ENCODE measurements at places on chromosomes 16 and 17. TPM values are rescaled to one million over a fixed set of nuclear protein-coding genes. Genes with fewer than 3 reads are reported as not detected.
A peak's percentile ranks its signal among the peaks of the same experiment; 100 is the strongest.

GRCh38 chr17:61862105-61862574 is 1.2 kb downstream of the BRIP1 start:
- no peak for DNase-seq

CCL3 gene
- total RNA-seq: 296 TPM

DNA sequence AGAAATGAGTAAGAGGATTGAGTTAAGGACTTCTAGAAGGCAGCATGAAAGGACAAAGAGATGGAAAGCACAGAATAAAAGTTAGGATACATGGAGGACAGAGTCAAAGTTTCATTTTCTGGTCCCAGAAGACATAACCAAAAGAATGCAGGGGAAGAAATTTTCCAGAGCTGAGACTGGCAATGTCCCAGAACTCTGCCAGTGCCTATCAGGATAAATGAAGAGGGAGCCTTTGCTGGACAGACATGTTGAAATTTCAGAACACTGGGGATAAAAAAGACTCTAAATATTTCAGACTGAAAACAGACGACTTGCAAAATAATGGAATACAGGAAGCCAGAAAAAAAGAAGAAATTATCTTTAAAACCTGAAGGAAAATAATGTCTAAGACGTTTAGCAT is 55.7 kb downstream of the NT5M start:
- no peak for DNase-seq

GRCh38 chr16:23566724-23567123 is 9.2 kb downstream of the UBFD1 start:
- no peak for DNase-seq

PFAS gene
- total RNA-seq: 113 TPM

DNA sequence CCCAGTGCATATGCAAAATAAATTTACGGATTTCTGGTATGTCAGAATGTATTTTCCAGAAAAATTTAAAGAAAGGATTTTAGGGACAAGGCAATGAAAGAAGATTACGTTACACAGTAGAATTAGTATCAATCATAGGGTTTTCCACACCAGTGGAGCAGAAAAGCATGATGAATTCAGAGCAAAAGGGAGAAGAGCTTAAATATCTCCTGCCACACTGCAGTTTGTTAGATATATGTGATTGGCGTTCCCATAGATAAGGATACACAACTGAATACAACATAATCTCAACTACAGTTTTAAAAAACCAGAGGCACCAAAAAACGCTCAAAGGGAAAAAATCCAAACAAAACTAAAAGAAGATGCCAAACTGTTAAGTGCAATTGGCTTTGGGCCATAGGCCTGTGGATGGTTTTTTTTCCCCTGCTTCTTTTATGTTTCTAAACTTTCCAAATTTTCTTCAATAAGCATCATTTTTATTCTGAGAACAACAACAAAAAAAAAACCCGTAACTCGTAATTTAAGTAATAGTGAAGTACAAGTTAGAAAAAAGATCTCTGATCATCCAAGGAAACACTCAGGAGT is 22.3 kb downstream of the MARF1 start:
- no peak for DNase-seq

- no peak for DNase-seq
Measured at GRCh38 chr17:28967221-28968135, 16.2 kb upstream of the PHF12 start.

PIP4K2B gene
- 41.6 TPM for total RNA-seq

DNA sequence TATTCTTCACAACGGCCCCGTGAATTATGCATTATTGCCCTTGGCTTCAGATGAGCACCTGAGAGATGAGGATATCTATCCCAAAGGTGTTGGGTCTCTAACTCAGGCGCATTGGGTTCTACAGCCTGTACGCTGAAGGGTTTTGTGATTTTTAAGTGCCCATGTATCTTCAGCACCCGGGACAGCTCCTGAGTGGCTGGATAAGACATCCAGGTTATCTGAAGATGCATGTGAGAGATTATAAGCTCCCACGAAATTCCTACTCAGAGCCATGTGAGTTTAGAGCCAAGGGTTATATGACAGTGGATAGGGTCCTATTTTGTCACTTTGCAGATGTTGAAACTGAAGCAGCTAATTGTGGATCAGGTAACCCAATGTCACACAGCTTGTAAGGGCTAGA is 612.3 kb upstream of the EEF2KMT start:
- DNase-seq: peak; percentile 20

DNA sequence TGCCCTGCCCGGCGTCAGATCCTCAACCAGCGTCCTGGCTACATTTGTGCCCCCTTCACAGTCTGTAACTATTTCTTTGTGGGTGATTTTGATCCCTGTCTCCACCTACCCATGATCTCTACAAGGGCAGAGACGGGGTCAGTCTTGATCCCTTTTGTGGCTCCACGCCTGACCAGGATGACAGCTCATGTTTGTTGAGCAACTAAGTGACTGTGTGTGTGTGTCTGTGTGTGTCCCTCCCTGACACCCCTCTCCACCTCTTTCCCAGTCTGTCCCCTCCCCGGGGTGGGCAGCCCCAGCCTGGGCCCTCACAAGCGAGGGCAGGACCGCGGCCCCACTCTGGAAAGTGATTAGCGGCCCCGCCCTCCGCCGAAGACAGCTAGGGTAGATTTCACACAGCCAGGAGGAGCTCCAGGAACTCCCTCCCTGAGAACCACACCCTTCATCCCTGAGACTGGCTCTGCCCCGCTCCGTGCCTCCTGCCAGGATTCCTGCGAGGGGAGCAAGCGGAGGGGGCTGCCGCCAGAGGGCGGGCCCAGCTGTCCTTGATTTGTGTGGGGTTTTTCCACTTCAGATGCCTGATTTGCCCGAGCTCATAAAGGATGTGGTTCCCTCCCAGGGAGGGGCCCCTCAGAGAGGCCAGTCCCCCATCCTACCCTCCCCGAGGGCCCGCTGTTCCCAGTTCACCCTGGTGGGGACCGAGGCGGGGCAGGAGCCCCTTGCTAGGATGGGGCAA is 5.3 kb upstream of the HS3ST6 start:
- DNase-seq: no peak

Data from activated CD4-positive, alpha-beta T cell treated with anti-CD3 and anti-CD28 coated beads for 36 hours (primary cell).